MCF 10A (cell line): ENCODE measurements at places on chromosomes 3 and 15.

GRCh38 chr3:159126261-159127020 lies 324.6 kb downstream of the MFSD1 start:
- DNase-seq, result no peak

DNA sequence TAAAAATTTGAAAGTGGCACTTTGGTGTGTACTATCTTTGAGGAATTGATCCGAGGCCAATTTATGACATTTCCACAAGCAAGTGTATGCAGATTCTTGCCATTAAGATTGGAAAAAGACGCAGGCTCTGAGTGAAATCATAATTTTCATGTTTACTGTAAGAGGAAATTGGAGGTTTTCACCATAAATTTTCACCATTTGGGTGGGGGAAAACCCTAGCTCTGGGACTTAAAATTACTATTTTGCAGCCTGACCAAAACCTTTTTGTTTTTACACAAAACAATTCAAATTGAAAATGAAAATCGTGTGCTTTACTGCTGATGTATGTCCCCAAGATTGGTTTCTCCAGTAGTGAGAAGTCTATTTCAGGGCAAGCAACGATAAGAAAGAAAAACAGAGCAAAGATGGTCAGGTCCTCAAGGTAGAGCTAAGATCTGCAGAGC lies 282.6 kb downstream of the FOXP1 start:
- DNase-seq, result no peak

DNA sequence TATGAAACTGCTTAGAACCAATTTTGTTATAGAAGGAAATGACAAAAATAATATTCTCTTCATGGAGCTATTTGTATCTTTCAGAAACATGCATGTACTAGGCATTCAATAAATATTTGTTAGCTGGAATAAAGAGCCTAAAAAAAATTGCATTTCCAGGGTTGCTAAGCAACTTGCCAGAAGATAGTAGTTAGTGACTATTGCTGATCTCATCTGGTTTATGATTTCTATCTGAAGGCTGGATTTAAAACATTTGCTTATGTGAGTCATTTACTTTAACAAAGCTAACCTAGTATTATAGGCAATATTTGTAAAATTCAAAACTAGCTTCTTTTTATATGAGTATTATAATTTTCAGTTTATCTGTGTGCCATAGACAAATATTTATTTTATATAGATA lies 78.3 kb downstream of the NAALADL2 start:
- no peak for DNase-seq

DNA sequence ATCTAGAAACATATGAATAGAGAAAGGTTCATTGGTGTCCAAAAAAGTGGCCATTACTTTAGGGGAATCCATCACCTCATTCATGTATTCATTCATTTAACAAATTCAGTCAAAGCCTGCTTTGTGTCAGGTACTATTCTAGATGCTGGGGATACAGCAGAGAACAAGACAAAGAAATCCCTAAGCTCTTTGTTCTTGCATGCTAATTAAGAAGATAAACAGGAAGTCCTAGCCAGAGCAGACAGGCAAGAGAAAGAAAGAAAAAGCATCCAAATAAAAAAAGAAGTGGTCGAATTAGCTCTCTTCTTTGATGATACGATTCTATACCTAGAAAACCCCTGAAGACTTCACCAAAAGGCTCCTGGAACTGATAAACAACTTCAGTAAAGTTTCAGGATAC lies 12.4 kb upstream of the ZMAT3 start:
- no peak for DNase-seq

DNA sequence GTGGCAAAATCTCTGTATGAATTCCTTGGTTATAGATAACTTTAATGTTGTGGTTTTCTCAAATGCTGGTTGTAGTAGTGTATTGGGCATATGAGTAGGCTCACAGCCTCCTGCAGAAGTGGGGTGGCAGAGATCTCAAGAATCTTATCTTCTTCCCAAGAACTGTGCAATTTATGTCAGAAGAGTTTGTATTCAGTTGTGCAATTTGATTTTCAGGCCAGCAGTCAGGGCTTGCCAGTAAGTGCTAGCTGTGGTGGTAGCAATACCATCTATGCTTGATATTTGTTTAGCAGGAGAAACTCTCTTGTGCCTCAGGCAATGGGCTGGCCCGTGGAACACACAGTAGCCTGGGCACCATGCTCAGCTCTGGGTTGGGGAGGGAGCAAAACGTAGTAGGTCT lies 58.4 kb upstream of the GOLIM4 start:
- DNase-seq, result no peak

DNA sequence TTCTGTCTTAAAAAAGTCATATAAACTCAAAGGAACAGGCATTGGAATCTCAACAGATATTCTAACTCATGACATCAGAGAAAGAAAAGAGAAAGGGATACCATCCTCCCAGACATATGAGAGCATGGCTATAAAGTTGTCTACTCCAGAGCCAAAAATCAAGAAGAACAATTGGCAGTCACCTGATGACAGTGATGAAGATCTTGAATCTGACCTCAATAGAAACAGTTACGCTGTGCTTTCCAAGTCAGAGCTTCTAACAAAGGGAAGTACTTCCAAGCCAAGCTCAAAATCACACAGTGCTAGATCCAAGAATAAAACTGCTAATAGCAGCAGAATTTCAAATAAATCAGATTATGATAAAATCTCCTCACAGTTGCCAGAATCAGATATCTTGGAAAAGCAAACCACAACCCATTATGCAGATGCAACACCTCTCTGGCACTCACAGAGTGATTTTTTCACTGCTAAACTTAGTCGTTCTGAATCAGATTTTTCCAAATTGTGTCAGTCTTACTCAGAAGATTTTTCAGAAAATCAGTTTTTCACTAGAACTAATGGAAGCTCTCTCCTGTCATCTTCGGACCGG lies 35.9 kb downstream of the UNC13C start:
- DNase-seq, result no peak

GRCh38 chr3:154121701-154122551 lies 736 bp downstream of the ARHGEF26 start:
- peak; percentile 44 for DNase-seq

GRCh38 chr15:77877869-77878577 lies 199.5 kb downstream of the TBC1D2B start:
- no peak for DNase-seq

- no peak for DNase-seq
Observed at GRCh38 chr3:96814651-96815567, 515 bp downstream of the EPHA6 start.

DNA sequence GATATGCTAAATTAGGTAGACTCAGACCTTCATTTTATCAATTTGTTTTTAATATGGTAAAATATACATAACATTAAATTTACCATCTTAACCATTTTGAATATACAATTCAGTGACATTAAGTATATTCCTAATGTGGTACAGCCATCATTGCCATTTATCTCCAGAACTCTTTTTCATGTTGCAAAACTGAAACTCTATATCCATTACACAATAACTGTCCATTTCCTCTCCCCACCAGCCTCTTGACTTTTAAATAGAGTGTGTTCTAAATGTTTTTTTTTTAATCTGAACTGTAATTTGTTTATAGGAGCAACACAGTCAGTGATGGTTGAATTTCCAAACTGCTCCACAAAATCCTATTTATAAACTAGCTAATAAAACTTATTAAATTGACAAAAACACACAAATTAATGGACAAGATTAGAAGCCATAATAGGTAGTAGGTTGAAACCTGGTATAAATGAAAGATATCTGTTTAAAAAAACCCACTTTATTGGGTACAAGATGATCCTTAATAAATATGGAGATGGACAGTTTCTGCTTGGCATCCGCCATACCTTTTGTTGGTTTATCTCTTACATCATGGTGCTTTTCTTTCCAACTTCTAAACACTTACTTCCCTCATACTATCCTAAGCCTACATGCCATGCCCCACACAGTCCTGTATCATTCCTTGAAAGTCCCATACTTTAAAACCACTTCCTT lies 142.4 kb downstream of the ZPLD1 start:
- no peak for DNase-seq

DNA sequence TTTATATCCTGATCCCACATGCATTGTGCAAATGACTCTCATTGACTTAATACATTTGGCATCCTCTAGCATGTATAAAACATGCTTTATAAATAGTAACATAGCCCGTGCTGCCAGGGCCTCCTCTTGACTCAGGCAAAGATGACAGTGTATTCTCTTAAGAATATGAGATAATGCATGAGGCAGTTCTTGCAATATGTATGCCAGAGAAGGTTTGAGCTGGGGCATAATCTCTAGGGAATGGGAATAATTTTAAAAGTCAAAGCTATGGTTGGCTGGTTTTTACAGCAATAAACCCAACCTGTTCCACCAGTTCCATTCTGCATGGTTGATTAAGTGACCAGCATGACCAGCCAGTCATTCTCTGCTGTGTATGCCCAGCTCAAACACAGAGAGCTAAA lies 179.0 kb upstream of the PFN2 start:
- peak; percentile 13 for DNase-seq

DNA sequence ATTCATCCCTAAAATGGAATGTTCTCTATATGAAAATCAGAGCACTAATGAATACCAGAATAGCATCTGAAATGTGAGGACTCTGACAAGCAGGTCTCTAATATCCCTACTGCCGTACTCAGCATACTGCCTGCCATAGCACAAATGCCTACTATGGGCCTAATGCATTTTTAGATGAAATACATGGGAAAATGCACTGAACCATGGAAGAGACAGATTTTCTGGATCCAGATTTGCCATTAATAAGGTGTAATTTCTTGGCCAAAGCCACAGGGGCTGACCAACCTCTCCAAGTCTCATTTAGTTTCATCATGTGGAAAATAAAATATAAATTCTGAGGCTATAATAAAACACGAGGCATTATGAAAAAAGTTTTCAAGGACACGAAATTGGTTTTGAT lies 123.8 kb downstream of the CBLB start:
- DNase-seq, result no peak

DNA sequence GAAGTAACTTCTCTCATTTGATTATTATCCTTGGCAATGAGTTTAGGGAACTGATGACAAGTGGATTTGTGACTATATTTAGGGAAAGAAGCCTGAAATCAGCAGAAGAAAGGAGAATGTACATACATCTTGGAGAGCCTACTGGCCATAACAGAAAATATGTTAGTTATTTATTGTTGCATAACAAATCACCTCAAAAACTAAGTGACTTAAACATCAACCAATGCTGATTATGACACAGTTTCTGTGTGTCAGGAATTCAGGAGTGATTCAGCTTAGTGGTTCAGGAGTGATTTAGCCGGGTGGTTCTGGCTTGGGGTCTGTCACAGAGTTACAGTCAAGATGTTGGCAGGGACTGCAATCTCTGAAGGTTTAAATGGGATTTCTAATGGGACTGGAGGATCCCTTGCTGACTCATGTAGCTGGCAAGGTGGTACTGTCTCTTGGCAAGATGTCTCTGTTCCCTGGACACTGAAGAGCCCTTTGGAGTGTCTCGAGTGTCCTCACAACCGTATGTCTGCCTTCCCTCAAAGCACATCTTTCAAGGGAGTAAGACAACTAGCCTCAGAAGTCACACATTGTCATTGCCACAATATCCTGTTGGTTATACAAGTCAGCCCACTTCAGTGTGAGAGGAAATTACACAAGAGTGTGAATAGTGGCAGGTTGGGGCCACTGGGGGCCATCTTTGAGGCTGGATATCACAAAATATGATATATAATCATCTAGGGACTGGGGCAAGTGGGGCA lies 248.9 kb downstream of the SV2B start:
- peak; percentile 1 for DNase-seq

GRCh38 chr3:125645616-125646015 lies 50.3 kb upstream of the OSBPL11 start:
- no peak for DNase-seq

- DNase-seq, result no peak
Observed at GRCh38 chr3:110493438-110494092, 578.1 kb upstream of the NECTIN3 start.

GRCh38 chr15:59222906-59223550 lies 16.4 kb downstream of the LDHAL6B start:
- no peak for DNase-seq

DNA sequence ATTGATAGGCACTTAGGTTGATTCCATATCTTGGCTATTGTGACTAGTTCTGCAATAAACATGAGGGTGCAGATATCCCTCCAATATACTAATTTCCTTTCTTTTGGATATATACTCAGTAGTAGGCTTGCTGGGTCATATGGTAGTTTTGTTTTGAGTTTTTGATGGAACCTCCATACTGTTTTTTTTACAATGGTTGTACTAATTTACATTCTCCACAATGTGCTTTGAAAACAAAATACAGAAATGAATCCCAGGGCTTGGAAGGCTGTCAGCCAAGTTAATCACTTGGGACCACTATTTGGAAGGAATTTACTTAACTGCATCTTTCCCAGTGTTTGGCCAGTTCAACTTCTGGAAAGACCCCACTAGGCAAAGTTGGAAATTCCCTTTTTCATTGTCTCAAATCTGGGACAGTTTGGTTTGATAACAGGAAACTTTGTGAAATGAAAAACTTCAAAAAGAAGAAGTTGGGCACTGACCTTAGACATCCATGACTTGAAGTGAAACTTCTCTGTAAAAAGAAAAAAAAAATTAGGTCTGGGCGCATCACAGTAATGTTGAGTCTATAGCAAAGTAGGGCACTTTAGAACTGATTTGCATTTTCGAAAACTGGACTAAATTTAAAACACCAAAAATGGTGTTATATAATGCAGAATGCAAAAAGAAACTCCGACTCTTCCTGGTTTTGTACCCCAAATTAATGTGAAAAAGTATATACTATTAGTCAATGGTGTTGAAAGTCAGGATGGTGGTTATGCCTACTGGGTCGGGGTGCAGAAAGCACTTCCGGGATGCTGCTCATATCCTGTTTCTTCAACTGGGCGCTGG lies 6.0 kb downstream of the CTSH start:
- no peak for DNase-seq
